ENCODE measurements at places on chromosomes 1 and 21.

DNA sequence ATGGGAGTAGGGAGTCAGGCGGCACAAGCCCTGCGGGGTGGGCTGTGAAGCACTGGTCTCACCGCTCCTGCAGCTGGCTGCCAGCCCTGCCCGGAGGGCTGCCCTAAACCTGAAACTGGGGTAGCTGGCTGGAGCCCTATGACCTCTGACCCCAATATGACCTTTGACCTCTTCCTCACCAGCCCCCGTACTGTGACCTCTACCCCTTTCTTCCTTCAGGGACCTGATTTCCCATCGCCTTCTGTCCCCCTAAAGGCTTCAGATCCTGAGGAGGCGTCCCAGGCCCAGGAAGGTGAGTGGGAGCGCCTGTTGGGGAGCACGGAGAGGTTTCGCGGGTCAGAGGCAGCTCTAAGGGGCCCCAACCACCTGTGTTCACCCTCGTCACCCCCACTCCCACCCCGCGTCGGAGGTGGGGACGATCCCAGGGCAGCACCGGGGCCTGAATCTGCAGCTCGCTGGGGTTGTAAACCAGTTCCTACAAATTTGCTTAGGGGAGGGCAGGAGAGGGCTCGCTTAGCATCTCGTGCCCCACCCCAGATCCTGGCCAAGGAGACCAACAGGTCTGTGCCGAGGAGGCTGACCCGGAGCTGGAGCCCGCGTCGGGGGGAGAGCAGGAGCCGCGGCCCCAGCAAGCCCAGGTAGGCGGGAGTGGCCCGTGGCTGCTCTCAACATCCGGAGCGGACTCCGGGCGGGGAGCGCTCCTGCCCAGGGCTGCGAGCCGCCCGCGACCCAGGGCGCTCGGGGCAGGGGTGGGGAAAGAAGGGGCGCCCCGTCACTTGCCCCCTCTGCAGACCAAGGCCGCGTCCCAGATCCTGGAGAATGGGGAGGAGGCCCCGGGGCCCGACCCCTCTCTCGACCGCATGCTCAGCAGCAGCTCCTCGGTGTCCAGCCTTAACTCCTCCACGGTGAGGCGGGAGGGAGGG is 7.3 kb downstream of the SYTL1 start:
- no peak for DNase-seq

DNA sequence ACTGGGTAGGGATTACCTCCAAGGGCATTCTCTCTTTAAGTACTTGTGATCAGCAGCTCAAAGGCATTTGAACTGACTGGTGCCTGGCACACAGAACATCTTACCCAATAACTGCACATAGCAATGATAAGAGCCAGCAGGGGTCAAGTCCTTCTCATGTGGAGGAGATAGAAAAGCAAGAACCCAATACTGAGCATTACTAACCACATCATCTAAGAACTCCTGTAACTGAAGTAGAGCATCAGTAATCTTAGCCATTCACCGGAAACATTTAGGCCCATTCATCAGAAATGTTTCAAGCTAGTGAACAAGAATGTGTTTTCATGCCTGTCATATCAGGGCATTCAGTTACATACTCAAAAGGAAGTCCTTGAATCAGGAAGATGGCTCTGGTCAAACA is 33.6 kb upstream of the THEM4 start:
- no peak for DNase-seq

DNA sequence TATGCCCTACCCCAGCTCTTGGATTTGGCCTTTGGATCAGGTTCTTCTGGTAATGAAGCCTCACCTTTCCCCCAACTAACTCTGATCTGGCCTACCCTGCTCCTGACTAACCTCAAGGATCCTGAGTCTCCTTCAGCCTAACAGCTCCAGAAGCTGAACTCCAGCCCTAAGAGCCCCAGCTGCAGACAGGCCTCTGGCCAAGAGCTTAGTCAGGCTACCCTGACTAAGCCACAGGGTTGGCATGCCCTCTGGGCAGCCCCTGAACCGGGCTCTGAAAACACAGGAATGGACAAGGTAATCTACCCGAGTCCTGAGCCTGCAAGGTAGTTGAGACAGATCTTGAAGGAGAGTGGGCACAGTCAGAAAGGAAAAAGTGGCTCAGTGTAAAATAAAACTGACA is 29.4 kb downstream of the COA7 start:
- DNase-seq = no peak

DNA sequence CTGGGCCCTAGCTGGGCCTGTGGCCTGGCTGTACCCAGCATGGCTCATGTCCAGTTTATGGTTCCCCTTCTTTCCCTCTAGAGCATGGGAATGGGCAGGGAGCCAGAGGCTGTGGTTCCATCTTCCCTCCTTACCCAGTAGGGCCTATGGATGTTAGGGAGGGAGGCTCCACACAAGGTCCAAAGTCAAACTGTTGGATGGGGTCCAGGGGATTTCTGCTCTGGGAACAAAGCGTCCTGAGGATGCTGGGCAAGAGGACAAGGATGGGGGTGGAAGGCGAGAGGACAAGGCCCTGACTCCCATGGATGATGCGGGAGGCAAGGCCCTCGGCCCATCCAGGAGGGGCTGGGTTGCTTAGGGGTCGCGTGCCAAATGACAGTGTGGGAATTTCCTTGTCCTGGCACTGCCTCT is 17.3 kb downstream of the CSF1 start:
- DNase-seq = no peak

DNA sequence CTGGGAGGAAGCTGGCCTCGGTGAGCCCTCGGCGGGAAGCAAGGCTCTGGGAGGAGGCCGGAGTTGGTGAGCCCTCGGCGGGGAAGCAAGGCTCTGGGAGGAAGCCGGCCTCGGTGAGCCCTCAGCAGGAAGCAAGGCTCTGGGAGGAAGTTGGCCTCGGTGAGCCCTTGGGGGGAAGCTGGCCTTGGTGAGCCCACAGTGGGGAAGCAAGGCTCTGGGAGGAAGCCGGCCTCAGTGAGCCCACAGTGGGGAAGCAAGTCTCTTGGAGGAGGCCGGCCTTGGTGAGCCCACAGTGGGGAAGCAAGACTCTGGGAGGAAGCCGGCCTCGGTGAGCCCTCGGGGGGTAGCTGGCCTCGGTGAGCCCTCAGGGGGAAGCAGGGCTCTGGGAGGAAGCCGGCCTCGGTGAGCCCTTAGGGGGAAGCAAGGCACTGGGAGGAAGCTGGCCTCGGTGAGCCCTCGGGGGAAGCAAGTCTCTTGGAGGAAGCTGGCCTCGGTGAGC is 36.0 kb downstream of the KRTAP10-1 start:
- no peak for DNase-seq

DNA sequence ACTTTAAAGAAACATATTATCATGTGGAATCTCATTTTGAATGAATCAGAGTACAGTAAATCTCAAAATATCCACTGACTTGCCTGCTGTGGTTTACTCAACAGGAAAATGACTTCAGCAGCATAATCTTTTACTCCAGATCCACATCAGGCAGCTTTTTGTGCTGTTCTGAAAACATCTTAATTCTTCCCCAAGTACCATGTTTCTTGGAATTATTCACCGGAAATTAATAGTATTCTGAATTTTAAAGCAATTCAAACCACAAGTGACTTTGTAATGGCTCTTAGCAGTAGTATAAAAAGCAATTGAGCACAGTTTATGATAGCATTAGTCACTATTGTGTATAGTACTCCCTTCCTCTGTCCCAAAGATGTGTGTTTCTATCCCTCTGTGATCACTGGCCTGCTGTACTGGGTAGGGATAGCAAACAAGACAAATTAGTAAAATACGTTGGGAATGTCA is 64.2 kb upstream of the ERRFI1 start:
- DNase-seq = no peak

DNA sequence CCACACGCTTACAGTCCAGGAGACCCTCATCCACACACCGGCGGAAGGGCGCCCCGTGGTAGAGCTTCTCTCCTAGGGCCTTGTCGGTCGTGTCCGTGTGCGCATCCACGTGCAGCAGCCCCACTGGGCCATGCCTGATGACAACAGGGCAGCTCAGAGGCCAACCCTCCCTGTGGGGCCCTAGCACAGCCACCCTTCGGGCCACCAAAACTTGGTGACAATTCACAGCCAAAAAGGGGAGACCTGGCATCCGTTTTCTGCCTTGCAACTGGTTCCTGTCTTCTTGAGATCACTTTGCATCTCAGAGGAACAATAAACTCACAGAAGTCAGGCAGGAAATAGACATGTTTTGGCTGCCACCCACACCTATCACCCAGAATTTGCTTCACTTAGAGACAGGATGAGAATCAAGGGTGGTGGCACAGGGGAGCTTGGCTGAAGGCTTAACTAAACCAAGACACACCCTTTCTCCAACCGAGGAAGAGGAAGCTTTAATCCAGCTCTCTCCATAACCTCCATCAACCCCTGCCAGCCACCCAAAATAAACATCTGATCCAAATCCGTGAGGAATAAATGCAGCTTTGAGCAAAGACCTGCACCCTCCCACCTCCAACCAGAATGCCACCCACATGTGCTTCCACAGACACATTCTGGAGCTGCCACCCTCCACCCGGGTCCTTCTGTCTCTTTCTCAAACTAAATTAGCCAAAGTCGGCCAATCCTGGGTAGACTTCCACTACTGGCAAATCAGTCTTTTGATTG is 5.7 kb downstream of the AGMAT start:
- no peak for DNase-seq

DNA sequence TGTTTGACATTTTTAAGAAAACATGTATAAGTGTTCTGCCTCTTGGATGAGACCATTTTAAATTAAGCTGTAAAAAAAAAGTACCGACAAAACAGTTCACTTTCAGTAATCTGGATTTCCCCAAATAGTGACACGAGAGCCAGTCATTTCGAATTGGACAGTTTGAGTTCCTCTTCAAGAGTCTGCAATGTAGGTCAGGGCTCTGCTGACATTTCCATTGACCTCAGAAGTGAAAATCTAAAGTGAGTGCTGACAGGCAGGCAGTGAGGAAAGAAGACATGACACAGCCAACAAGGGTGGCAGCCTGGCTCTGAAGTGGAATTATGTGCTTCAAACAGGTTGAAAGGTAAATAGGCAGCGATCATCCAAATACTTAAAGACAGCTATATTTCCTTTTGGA is at the start of gene IL23R:
Gene IL23R (plus strand): TSS at position 259 of the 400 bp plus-strand sequence. CDS start 1,667 bp downstream, outside the sequence.
- no peak for DNase-seq

DNA sequence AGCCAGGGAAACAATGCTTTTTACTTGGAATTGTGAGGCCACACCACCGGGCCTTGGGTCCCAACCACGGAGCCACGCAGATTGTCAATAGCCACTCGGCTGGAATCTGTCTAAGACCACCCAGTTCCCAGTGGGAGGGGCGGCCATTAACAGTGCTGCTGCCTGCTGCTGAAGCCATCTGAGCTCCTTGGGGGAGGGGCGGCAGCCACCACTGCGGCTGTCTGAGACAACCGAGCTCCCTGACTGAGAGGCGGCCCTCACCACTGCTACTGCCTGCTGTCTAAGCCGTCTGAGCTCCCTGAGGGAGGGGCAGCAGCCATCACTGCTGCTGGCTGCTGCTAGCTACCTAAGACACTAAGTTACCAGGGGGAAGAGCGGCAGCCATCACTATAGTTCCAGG is 64.3 kb downstream of the DMRTA2 start:
- DNase-seq = no peak
